Hair follicular keratinocyte (primary cell): ENCODE measurements at places on chromosomes 5 and 9. TPM values are rescaled to one million over a fixed set of nuclear protein-coding genes. Genes with fewer than 3 reads are reported as not detected.

Gene TMEM250
- total RNA-seq = 51.4 and 53.0 TPM in 2 replicates

Gene CEL
- 0.08 and 1.2 TPM in 2 replicates for total RNA-seq

Gene EIF4E1B
- total RNA-seq = not detected in 2 replicates

Gene TPM2
- 53.1 and 157 TPM in 2 replicates for total RNA-seq

Gene FBN2
- 29.7 and 51.2 TPM in 2 replicates for total RNA-seq

Gene CNTNAP3
- 2.5 and 8.7 TPM in 2 replicates for total RNA-seq

Gene SPATA31E1
- total RNA-seq = not detected in 2 replicates

Gene RNF38
- total RNA-seq = 3.5 and 8.0 TPM in 2 replicates

Gene NUDT2
- total RNA-seq = 45.5 and 49.1 TPM in 2 replicates

Gene SH3TC2
- 6.8 and 12.1 TPM in 2 replicates for total RNA-seq

Gene PAEP
- not detected in 2 replicates for total RNA-seq

Gene ZNF367
- total RNA-seq = 2.1 and 5.9 TPM in 2 replicates

Gene TEK
- total RNA-seq = 0.23 and 0.27 TPM in 2 replicates

Gene GPX3
- total RNA-seq = 14.9 and 39.9 TPM in 2 replicates

Gene CCDC180
- total RNA-seq = 0.39 and 1.8 TPM in 2 replicates

Gene PCDHGA2
- 0.04 and 0.55 TPM in 2 replicates for total RNA-seq

Gene CDC20B
- not detected in 2 replicates for total RNA-seq

Gene RGS7BP
- not detected in 2 replicates for total RNA-seq

Gene LCNL1
- total RNA-seq = not detected in 2 replicates

Gene MIGA2
- total RNA-seq = 15.8 and 18.7 TPM in 2 replicates

Gene MCC
- total RNA-seq = 30.6 and 45.2 TPM in 2 replicates

Gene SCGB3A2
- total RNA-seq = not detected in 2 replicates

Gene GFI1B
- total RNA-seq = not detected in 2 replicates

Gene SLC22A4
- total RNA-seq = 1.2 and 2.2 TPM in 2 replicates

Gene SKP2
- 27.9 and 48.9 TPM in 2 replicates for total RNA-seq

Gene LCN1
- not detected in 2 replicates for total RNA-seq

Gene PRRT1B
- total RNA-seq = not detected in 2 replicates

Gene PPP1R26
- total RNA-seq = 20.7 and 30.8 TPM in 2 replicates

Gene PCDHGA9
- 0.53 and 0.70 TPM in 2 replicates for total RNA-seq

Gene KIF27
- 1.4 and 2.3 TPM in 2 replicates for total RNA-seq

Gene C9orf153
- total RNA-seq = not detected in 2 replicates

Gene PCDHGA11
- 0.84 and 0.94 TPM in 2 replicates for total RNA-seq
